Activated naive CD8-positive, alpha-beta T cell treated with anti-CD3 and anti-CD28 coated beads, Interleukin-2, amount 10 ng/mL, durations not matched to agents 7 days and 5 days (primary cell): ENCODE measurements at places on chromosomes 1 and 21.

GRCh38 chr1:8976896-8977450 lies 31.3 kb downstream of the CA6 start:
- peak; percentile 10 for DNase-seq

GRCh38 chr1:182739545-182739944 lies 50.0 kb upstream of the NPL start:
- DNase-seq: no peak

- no peak for DNase-seq
These were observed 48.0 kb downstream of the MAN1C1 start for GRCh38 chr1:25664357-25665199.

- DNase-seq: no peak
These were observed 8.5 kb downstream of the AKT3 start for GRCh38 chr1:243841507-243841906.

- no peak for DNase-seq
These were observed 14.9 kb downstream of the SLC1A7 start for GRCh38 chr1:53127546-53127945.

DNA sequence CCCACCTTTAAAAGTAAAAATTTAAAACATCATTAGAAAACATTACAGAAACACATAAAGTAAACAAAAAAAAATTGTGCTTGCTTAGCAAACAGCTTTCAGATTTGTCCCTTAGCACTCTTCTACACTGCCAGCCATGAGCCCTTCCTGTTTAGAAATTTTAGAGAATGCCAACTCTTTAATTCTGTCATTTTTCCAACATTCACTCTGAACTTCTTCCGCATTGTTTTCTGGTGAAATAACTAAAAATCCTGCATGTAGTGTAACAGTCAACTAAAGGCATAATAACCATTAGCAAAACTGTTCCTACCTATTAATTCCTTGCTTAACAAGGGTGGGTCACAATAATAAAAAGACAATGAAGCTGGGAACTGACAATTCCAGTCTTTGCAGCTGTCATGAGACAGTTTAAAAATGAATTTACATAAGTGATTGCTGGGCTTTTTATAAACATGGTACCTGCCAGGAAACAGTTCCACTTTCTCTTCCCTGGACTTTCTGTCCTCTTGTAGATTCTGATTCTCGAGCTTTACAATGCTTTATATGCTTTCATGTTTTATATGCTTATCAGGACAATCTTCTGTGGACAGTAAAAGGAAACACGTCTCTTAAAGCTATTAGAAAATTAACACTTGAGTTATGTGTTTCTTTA lies 19.0 kb downstream of the GNG12 start:
- DNase-seq: no peak

GRCh38 chr1:34697818-34698217 lies 57.0 kb upstream of the GJB5 start:
- DNase-seq: no peak

- peak; percentile 77 for DNase-seq
These were observed 6.7 kb downstream of the LMO4 start for GRCh38 chr1:87335175-87335884.

DNA sequence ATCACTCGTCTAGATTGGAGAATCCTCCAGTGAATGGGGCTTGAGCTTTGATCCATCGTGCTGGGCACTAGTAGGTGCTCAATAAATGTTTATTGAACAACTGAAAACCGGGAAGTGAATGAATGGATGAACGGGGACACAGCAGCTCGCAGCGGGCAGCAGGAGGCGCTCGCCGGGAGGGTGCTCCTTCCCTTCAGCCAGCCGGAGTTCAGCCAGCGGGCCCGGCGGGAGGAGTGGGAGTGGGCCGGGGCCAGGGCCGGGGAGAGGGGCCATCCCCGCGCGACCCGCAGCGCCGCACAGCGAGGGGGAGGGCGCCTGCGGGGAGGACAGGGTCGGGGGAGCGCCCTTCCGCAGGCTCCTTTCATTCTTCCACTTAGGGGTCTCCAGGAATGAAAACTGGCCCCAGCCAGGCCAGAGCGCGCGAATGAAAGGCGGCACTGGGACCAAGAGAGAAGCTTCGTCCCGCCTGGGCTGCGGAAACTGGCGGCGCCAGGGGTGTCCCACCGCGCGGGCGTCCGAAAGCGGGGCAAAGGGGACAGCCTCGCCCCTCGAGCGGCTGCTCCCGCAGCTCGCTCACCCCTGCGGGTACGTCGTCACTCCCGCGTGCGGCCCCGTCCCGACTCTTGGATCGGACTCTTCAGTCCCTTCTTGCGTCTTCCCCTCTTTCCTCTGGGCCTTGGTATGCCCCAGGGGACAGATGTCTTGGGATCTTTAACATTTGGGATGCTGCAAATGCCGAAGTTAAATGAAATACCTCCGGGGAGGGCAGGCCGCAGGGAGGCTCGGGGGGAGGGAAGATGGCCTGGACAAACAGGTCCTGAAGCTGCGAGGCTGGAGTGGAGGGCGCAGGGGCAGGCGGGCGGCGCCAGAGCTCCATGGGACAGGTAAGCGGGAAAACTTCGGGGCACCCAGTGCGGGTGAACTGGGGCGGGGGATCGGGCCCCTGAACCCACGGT lies 3.6 kb upstream of the INAVA start:
- peak; percentile 56 for DNase-seq

DNA sequence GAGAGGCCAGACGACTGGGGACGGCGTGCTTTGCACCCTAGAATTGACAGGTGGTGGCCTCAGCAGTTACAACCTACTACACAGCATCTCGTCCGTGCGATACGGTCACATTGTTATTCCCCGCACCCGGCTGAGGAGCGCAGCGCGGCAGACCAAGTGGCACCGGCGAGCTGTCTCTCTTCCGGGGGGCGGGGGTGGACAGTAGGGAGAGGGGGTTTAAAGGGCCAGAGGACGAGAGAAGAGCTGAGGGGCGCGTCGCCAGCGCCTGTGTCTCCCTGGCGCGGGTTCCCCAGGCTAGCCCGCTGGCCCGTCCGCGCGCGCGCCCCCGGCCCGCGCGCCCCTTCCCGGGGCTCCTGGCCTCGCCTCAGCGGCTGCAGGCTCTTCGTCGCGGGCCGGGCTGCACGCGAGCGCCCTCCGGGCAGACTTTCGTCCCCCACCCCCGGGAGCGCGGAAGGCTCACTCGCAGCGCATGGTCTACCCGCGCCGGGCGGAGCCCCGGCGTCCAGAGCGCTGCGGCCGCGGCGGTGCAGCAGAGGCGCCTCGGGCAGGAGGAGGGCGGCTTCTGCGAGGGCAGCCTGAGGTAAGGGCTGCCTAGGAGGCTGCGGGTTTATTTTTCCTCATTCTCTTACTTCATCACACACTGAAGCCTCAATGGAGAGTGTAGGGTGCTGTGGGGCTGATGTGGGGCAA lies at the start of gene PDE4B:
PDE4B (plus strand) TSS at position 227 of the 690 bp plus-strand sequence.
- peak; percentile 32 for DNase-seq

DNA sequence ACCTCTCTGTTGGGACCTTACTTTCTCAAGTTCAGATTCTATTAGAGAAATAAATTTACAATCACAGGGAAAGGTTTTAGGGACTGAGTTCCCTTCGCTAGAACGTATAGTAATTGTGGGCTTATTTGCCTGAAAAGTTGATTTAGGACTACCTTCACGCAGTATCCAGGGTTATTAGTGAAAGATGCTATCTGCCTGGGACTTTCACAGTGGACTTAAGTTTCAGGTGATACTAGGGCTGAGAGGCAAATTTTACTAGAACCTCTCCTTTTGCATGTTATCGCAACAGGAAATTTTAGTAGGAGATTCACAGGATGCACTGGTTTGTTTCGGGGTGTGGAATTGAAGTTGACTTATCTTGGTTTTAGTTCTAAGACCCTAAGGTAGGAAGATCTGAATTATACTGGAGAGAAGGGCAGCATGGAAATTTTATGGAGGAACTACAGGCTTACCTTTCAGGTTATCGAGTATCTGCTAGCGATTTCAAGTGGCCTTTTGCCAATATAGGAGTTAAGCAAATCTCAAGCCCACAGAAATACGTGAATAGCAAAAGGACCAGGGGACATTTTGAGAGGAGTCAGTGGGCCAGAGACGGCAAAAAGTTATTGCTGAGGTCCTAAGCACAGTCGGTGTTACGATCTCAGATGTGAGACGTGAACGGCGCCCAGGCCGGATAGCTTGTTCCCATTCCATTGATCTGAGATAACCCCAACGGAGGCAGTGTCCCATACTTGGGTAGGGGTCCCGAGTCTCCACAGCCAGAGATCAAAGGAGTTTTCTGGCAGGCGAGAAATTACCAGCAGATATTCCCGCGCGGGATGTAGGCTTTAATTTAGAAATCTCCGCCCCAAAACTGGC lies 723 bp upstream of the GNAI3 start:
- DNase-seq: no peak

DNA sequence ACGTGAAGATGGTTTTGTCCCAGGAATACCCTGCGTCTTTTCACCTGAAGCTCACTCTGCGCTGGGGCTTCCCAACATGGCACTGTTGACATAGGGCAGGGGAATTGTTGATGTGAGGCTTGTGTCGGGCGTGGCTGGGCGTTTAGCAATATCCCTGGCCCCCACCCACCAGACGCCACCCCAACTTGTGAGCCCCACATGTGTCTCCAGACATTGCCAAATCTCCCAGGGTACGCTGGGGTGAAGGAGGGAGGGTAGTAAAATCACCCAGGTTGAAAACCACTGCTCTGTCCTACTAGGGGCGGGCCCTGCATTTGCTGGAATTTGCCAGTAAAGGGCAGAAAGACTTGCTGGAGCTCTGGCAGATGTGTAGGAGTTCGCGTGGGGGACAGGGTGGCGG lies 36.0 kb downstream of the SPSB1 start:
- DNase-seq: no peak

- no peak for DNase-seq
These were observed 184.9 kb downstream of the NCAM2 start for GRCh38 chr21:21183092-21183491.

DNA sequence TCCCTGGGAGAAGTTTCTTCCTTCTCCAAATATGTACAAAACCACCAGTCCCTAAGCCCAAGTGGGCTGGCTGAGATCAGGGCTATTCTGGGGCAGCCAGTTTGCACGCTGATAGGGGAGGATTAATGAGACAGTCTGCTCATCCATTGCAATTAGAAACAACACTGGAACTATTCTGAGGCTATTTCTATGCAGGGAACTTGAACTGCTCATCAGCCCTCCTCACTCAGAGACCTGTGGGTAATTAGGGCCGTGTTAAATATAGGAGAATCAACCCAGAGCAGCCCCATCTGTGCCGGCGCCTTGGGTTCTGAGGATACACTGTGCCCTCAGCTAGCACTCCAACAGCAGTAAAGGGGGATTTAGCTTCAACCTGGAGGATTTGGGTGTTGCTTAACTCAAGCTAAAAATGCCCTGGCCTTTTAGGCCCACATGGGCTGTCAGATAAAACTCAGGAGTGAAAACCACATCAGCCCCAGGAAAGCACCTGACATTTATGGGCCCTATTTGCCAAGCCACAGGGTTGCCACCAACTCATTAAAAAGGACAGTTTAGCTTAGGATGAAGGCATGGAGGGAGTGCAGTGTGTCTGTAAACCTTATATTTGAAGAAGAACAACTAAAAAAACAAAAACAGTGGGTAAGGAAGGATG lies 53.9 kb downstream of the DUSP10 start:
- DNase-seq: no peak

- DNase-seq: no peak
These were observed 946 bp upstream of the HNRNPR start for GRCh38 chr1:23344987-23345472.

GRCh38 chr1:48939042-48939441 lies 162.4 kb upstream of the BEND5 start:
- DNase-seq: no peak

- DNase-seq: no peak
These were observed 33.3 kb upstream of the FAM89A start for GRCh38 chr1:231073331-231073730.
